ENCODE measurements at places on chromosomes 6 and 20.

DNA sequence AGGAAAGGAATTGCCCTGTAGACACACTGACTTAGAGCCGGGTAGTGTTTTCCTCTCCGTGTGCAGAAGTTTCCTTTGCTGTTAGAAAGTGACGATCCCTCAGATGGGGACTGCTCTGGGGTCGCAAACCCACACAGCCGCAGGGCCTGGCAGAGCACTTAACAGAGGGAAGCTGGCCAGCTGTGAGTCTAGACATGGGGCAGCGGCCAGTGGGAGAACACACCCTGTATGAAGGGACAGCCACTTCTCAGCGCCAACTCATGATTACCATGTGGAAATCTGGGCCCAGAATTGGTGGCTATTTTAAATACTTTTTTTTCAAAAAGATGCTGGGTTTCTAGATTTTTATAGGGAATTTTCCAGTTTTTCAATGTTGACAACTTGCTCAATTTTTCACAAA lies 39.4 kb downstream of the SLC9A8 start:
- DNase-seq = peak; percentile 54

DNA sequence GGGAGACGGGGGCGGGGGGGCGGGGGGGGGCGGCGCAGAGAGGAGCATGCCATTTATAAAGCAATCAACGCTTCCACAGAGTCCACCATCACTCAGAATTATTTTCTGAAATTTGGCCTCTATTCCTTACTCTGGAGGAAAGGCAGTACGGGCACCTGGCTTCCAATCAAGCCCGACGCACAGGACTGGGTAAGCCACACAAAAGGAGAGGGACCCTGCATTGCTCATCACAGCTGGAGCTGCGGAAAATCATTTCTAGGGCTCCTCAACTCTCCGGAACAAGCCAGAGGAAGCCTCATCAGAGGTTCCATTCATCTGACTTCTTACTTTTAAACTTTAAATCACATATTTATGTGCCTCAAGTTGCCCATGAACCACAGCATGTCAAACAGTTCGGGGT lies 55.9 kb downstream of the TTI1 start:
- no peak for DNase-seq

- no peak for DNase-seq
These were observed 40.1 kb downstream of the JAG1 start for GRCh38 chr20:10633718-10634117.

DNA sequence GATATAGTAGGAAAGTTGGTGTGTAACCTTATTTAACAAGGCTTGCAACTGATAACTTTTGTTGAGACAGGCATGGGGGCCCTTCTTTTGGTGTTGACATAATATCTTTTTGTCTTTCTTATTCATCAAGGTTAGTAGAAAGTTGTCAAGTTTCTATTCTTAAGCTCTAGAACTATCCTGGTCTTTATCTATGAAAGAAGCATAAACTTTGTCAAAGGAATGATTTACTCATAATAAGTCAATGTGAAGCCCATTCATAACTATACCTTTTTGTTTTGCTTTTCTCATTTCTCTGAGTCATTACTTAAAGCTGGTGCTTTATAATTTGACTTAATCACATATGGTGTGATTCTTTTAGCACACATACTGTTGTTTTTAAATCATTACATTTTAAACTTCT lies 312.4 kb downstream of the UTRN start:
- DNase-seq = no peak

DNA sequence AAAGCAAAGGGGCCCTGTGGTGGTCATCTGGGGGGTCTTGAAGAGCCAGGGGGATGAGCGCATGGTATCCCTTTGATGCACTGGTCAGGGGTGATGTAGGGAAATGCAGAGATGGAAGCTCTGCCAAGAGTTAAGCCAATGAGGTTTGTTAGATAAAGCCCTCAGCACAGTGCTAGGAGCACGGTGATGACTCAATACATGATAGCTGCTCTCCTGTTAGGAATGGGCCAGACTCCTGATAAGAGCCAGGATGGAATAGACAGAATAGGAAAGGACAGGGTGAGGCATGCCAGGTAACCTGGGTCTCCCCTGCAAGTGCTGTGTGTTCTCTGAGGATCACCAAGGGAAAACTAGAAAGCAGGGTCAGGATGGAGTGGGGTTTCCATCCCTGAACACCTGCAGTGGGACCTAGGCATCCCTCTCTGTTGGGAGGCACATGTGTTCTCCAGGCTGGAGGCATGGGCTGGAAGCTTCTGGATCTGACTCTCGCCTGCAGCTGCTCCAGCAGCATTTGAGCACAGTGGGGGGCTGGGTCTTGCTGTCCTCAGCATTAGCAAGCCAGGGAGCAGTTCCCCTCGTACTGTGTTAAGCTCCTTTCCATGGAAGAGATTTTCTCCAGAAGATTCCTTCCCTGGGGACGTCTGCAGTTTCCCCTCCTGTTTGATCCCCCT lies 71.8 kb upstream of the TIAM2 start:
- peak; percentile 23 for DNase-seq

- no peak for DNase-seq
These were observed at the start of gene PRRT1 for GRCh38 chr6:32151863-32152768. TSS of gene PRRT1 (minus strand) at chr6:32151939. CDS start at chr6:32151827, 112 bp downstream.

GRCh38 chr6:63440057-63440456 lies 120.3 kb upstream of the LGSN start:
- DNase-seq = no peak

DNA sequence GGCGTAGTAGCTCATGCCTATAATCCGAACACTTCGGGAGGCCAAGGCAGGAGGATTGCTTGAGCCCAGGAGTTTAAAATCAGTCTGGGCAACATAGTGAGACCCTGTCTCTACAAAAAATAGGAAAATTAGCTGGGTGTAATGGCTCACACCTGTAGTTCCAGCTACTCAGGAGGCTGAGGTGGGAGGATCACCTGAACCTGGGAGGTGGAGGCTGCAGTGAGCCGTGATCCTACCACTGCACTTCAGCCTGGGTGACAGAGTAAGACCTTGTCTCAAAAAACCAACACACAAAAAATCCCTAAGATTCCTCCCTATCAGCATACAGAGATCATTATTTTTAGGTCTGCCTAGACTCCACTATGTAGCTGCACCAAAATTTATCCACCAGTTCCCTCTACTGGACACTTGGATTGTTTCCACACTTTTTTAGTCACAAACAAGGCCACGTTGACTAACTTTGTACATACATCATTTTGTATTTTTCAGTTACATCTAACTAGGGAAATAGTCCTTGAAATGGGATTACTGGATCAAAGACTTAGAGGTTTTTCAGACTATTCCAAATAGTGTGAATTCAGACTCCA lies 3.6 kb upstream of the PHF1 start:
- no peak for DNase-seq

DNA sequence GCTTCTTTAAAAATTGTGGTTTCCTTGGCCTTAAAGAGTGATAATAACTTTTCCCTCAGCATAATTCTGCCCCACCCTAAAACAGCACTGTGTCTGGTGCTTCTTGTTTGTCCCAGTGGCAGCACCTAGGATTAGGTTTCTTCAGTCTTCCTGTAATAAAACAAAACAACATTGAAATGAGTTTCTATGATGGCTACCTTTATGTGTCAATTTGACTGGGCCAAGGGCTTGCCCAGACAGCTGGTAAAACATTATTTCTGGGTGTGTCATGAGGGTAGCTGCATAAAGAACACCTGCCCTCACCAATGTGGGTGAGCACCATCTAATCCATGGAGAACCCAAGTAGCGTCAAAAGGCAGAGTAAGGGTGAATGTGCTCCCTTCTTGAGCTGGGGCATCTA lies 117.8 kb downstream of the QRSL1 start:
- no peak for DNase-seq

GRCh38 chr20:15645816-15646215 lies 927.4 kb downstream of the KIF16B start:
- DNase-seq = no peak

DNA sequence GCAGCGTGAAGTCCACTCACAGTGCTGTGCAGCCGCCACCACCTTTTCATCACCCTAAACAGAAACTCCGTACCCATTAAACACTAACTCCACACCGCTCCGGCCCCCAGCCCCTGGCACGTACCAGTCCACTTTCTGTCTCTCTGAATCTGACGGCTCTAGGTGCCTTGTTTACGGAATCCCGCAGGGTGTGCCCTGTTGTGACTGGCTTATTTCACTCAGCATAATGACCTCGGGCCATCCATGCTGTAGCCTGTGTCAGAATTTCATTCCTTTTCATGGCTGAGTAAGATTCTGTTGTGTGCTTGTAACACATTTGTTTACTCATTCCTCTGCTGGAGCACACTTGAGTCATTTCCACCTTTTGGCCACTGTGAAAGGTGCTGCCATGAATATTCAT lies 18.0 kb downstream of the TCFL5 start:
- no peak for DNase-seq

GRCh38 chr6:109793792-109794191 lies 102.7 kb downstream of the FIG4 start:
- no peak for DNase-seq

Measured in BE2C (cell line).